ENCODE measurements at places on chromosomes 2 and 18. TPM values are rescaled to one million over a fixed set of nuclear protein-coding genes. Genes with fewer than 3 reads are reported as not detected.

The REG3G gene
- total RNA-seq = 0.66 TPM

The EMILIN1 gene
- 210 TPM for total RNA-seq

The CCDC148 gene
- total RNA-seq = 3.1 TPM

The MRPS9 gene
- 19.0 TPM for total RNA-seq

The ITGB6 gene
- total RNA-seq = 48.8 TPM

The EVX2 gene
- not detected for total RNA-seq

The ABCA12 gene
- 0.03 TPM for total RNA-seq

The SERPINB10 gene
- total RNA-seq = not detected

The ATP5F1A gene
- total RNA-seq = 378 TPM

The E2F6 gene
- 9.0 TPM for total RNA-seq

The LAMA3 gene
- total RNA-seq = 25.5 TPM

The FARP2 gene
- total RNA-seq = 68.8 TPM

The SCYGR4 gene
- total RNA-seq = not detected

The LIMS2 gene
- 104 TPM for total RNA-seq

The COX5B gene
- total RNA-seq = 345 TPM

The KCNG3 gene
- 0.12 TPM for total RNA-seq

The VIT gene
- total RNA-seq = 1.5 TPM

The B3GNT7 gene
- total RNA-seq = 281 TPM
